ENCODE measurements at places on chromosomes 12 and 14. TPM values are rescaled to one million over a fixed set of nuclear protein-coding genes. Genes with fewer than 3 reads are reported as not detected.

PPP2R5E gene
- polyA plus RNA-seq = 10.2 TPM

ACRBP gene
- polyA plus RNA-seq = 8.7 TPM

ZDHHC22 gene
- polyA plus RNA-seq = not detected

TM9SF1 gene
- polyA plus RNA-seq = 32.7 TPM

C12orf42 gene
- not detected for polyA plus RNA-seq

DNA sequence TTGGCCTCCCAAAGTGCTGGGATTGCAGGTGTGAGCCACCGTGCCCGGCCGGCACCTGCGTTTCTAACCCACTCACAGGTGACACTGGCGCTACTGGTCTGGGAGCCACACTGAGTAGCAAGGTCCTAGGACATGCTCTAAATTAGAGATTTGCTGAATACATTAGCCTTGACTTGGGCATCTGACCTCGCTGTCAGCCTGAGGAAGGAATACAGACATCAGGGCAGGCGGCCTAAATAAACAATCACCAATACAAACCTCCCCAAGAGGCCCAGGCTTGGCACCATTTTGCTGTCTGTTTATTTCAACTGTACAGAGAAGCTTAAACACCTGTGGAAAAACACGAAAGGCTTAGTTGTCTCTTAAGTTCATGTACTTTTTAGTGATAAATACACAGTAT is 27.5 kb downstream of the P2RX4 start:
- no peak for DNase-seq

DNA sequence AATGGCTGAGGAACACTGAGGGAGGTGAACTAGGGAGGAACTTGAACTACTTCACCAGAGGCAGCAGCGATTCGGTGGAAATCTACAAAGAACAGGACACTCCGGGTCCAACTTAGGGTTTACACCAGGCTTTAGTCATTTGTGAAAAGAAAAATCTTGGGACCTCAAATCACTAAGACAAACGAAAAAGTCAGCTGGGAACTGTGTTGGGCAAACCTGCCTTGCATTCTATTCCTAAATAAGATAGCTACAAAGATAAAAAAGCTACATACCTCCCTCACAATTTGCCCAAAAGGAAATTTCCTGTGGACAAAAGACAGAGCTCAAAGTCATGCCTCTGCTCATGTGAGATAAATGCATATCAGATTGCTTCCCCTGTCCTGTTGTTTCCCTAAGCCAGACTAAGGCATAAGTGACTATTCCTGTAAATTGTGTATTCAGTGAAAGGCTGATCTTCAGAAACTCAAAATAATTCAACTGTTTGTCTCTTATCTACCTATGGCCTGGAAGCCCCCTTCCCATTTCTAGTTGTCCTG is 106.6 kb downstream of the APAF1 start:
- no peak for DNase-seq

GRCh38 chr12:87085286-87085685 is 829.1 kb upstream of the MGAT4C start:
- no peak for DNase-seq

GRCh38 chr14:90519262-90519920 is 122.6 kb downstream of the CALM1 start:
- no peak for DNase-seq

GRCh38 chr14:82180139-82180538 is 646.5 kb upstream of the SEL1L start:
- DNase-seq = no peak

DNA sequence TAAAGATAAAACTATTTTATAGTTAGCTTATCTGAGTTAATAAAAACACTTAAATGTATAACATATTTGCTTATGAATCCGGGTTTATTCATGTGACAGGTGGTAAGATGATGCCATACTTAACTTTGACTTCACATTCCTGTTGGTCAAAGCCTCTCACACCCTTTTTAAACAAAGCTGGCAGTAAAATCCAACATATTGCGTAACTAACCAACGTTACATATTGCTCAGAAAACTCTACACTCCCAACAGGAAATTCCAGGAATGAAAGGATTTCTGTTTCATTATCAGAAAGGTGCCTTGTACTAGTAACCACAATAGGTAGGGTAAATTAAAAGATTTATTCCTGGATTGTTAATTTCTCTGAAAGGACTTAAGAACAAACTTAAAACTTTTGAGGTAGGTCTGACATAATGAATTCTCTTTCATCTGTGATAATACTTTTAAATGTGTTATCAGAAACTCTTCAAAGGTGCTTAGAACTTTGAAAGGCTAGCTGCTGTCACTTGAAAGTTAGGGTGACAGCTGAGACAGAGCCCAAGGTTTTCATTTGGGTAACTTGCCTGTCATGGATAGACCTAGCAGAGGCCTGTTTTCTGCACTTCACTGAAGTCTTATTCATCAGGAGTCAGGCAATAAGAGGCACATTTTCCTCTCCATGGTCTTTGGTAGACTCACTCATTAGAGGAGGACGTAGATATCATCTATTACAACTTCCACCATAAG is 23.8 kb upstream of the CATSPERB start:
- DNase-seq = peak; percentile 74

DNA sequence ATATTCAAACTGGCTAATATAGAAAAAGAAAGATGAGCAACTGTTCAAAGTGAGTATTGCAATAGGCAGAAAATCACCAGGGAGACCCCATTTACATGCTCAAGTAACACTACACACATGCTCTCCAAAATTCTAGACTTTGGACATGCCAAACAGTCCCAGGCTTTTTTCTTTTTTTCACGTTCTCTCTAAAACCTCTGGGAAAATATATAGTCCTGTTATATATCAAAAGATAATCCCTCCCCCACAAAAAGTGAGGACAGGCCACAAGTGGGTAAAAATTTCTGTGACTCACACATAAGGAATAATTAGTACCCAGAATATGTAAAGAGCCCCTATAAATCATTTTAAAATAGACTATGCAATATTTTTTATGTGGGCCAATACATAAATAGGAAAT is 55.2 kb downstream of the EFCAB11 start:
- no peak for DNase-seq

GRCh38 chr14:23559010-23559925 is 3.2 kb downstream of the THTPA start:
- no peak for DNase-seq

DNA sequence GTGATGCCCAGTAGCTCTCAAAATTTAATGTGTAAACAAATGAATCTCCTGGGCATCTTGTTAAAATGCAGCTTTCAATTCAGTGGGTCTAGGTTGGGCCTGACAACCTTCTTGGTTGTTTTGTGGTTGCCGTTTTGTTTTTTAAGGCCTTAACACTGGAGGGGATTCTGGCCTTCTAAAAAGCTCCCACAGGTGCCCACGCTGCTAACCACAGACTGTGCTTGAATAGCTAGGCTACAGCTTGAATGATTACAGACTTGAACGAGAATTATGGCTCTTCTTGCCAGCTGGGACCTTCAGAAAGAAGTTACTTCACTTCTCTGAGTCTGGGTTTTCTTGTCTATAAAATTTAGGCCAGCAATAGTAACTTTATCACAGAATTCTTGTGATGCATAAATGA is 1.3 kb upstream of the FLVCR2 start:
- no peak for DNase-seq

- no peak for DNase-seq
Observed at GRCh38 chr12:130677957-130678558, 38.0 kb downstream of the RIMBP2 start.

GRCh38 chr14:59332727-59333126 is 132.5 kb downstream of the GPR135 start:
- DNase-seq = no peak

DNA sequence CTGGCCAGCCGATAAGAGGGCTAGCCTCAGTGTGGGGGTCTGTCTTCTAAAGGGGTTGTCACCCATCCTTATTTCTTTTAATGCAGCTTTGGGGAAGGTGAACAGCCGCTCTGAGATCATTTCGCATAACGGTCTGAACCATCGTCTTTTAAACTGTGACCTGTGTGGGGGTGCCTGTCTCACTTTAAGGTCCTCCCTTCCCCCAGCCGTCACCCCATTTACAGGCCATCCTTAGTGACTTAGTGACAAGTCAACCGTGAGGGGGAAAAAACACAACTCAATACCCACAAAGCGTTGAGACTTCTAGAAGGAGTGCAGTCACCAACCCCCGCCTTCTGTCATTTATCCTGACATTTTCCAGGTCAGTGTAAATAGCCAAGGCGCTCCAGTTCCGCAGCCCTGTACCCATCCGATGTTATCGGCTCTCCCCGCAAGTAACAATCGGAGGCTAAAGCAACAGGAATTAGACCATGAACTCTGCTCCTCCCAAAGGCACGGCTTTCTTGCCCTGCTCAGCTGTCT is 505 bp upstream of the DENND5B start:
- peak; percentile 49 for DNase-seq

GRCh38 chr12:124939421-124940142 is 25.1 kb upstream of the UBC start:
- DNase-seq = peak; percentile 97

GRCh38 chr14:92380131-92380530 is 57.2 kb downstream of the SLC24A4 start:
- DNase-seq = no peak

- no peak for DNase-seq
Observed at GRCh38 chr12:97061171-97061570, 154.1 kb downstream of the NEDD1 start.

DNA sequence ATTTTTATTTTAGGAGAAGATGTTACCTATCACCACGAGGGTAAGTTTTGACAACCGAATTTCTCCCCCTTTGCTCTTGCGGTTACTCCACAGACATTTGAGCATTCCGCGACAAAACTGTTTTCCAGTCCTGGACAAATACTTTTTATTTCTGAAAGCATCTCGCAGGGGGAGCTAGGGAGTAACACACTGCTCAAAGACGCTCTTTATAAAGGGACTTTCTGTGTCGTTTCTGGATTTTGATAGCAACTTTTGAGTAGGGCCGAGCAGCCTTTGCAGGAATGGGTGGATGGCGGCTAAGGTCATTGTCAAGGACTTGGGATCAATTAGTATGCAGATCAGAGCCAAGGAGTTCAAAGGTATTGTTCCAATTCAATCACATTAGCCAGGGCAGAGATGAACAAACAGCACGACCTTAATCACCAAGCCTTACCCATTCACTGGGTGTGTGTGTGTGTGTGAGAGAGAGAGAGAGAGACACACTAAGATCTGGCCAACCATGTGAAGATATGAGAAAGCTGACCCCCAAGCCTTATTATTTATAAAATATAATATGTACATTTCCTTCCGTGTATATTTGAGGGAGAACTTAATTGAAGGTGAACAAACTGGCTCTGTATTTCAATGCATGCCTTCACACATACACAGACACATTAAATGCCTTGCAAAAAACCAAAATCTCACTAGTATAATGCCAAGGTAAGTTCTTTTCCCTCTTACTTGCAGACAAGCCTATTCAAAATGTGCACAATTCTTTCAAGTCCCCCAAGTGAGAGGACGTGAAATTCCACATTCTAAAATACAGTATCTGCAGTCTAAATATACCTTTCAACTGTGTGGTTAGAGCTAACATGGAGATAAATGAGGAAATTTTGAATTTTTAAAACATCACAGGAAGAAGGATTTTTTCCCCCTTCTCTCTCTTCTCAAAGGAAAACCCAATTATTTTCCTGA is 613.8 kb downstream of the VRK1 start:
- DNase-seq = no peak

- no peak for DNase-seq
Observed at GRCh38 chr14:24892497-24893051, 157.4 kb downstream of the STXBP6 start.

DNA sequence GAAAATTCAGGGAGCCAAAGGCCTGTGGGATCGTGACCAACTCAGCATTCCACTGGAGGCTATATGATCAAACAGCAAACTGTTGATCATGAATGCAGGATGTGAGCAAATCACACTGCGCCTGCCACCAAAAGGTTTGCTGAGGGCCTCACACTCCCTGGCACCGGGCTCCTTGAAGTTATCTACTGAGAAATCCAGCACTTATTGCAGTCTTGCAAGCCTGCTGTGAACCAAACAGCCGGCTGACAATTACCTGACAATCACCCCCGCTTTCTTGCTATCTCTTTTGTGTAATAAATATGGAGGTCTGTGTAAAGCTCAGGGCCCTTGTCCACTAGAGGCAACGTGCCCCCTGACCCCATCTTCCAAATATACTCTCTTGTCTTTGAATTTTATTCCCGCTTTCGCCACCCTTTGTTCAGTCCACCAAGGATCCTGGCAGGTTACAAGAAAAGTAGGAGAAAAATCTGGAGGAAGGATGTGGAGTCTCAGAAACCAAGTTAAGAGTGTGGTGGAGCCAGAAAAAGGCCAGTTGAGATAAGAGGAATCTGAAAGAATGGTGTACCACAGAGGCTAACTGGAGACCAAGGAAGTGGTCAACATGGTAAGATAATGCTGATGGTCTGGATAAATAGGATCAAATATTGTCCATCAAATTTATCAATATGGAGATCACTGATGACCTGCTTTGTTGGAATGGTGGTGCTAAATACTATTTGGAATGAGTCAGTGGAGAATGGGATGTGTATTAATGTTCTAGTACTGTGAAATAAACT is 229.2 kb downstream of the ALX1 start:
- no peak for DNase-seq

- DNase-seq = peak; percentile 5
Observed at GRCh38 chr12:126093908-126094307, 1028.7 kb downstream of the AACS start.

GRCh38 chr14:75661499-75661814 is 411 bp downstream of the TTLL5 start:
- no peak for DNase-seq
